ENCODE measurements at places on chromosomes 3 and 15.

DNA sequence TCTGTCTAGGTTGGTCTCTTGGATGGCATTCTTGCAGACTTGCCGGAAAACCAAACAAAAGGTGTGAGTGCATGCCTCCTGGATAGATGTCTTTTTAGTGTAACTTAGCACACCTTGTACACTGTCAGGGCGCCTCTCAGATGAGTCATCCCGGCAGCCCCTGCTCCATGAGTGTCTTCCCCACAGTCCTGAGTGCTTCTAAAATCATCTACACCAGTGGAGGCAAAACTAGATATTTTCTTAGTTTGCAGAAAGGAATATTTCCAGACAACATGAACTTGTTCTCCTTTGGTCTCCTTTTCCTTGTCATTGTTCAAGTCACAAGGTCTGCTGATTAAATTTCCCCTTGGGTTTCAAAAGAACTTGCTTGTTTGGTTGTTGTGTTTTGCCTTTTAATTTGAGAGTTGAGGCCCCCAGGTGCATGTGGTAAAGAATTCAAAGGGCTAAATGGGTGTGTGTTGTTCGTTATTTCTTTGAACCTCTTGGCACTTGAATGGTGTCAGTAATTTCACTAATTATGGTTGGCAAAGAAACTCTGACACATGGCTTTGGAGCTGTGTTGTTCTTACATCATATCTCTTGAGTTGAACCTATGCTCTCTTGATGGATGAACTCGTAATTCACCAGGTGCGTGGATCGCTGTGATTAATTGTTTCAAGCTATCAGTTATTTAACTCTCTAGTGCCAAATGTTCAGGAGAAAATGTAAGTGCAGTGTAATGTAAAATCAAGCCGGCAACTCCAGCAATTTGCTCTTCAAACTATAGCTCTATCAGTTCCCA lies 98.2 kb downstream of the IGF1R start:
- DNase-seq: no peak

- no peak for DNase-seq
These were observed 4.8 kb downstream of the MESD start for GRCh38 chr15:80984856-80985255.

- DNase-seq: no peak
These were observed 43.1 kb downstream of the PDE8A start for GRCh38 chr15:85024509-85025336.

GRCh38 chr3:9913601-9914000 lies 3.3 kb upstream of the IL17RC start:
- no peak for DNase-seq

GRCh38 chr3:7744850-7745249 lies 756.8 kb upstream of the LMCD1 start:
- no peak for DNase-seq

GRCh38 chr3:86988235-86988634 lies 2.7 kb downstream of the VGLL3 start:
- DNase-seq: no peak

- DNase-seq: no peak
These were observed 87.3 kb downstream of the PGPEP1L start for GRCh38 chr15:98920091-98920880.

- DNase-seq: peak; percentile 45
These were observed 13.4 kb downstream of the ANP32A start for GRCh38 chr15:68807249-68807648.

DNA sequence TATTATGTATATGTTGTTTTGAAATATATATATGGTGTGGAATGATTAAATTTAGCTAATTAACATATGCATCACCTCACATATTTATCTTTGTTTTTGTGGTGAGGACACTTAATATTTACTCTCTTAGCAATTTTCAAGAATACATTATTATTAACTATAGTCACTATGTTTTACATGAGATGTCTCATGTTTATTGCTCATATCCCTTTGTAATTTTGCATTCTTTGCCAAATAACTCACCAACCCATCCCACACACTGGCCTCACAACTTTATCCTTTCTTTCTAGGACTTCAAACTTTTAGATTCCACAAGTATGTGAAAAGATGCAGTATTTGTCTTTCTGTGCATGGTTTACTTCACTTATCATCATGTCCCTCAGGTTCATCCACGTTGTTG lies 950.2 kb upstream of the CADM2 start:
- no peak for DNase-seq

GRCh38 chr3:103085465-103085864 lies 650.6 kb downstream of the ZPLD1 start:
- no peak for DNase-seq

- no peak for DNase-seq
These were observed 1026.4 kb downstream of the ROBO2 start for GRCh38 chr3:78066287-78066686.

- no peak for DNase-seq
These were observed 53.3 kb upstream of the FOXB1 start for GRCh38 chr15:59950603-59951388.

DNA sequence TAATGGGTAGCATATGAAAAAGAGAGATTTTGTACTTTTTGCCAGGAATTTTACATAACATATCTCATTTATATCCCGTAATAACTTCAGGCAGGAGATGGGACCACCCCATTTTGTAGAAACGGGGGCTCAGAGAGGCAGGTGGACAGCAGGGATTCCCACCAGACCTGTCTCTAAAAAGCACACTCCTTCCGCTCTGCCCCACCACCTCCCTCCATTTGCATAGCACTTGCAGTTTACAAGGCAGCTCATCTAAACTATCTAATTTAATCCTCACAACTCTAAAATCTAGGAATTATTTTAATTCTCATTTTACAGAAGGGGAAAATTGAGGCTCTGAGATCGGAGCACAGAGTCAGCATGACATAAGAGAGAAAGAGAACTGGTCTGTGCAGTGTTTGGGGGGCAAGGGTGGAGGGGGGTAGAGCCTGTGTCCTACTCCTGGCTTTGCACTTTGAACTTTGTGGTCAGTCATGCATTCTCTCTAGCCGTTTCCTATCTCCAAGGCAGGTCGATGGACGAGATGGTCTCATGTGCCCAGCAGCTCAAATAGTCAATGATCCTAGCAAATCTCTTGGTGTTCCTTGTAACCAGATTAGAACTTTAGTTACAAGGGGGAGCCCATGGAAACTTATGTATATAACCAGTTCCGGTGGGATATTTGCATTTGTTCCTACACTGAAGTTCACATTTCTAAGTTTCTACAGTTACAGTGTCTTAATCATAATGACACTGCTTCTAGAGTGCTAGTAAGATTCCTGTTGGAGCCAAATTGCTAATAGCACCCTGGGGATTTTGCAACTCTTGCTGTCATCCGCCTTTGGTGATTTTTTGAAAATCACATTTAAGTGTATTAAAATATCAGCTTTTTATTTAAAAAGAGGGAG lies 18.6 kb downstream of the CRYGS start:
- no peak for DNase-seq

GRCh38 chr3:192636517-192637444 lies 90.6 kb downstream of the FGF12 start:
- no peak for DNase-seq

DNA sequence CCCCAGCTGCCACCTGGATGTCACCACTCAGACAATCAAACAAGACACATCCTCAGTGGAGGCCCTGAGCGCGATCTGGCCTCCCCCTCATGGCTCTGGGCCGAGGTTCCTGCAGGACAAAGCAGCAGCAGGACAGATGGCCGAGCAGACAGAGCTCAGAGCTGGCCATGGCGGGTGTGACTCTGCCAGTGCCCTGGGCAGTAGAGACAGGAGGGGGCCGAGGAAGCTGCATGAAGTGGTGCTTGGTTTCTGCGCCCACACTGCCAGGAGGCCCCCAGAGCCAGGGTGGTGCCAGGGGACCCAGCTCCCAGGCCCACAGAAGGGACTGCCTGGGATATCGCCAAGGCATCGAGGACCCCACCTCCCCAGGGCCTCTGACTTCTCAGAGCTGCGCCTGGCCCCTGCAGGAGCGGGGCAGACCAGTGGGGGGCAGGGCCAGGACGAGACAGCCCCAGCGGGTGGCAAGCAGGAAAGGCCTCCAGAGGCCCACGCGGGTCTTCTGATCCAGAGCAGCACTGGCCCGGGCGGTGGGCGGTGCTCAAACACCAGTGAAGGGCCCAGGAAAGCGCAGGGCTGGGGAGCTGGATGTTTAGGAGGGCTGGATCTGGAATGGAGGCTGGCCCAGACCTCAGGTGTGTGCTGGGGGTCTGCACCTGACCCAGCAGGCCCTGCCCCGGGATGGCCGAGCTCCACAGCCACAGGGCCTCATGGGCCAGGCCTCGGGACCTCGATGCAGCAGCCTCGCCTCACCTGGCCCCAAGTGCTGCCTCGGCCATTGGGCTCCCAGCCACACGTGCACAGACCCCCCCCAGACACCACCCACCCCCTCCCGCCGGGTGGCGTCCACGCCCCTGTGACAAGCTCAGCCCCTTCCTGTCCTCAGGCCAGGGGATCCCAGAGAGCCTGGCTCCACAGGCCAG lies 76.0 kb downstream of the GOLGA8G start:
- DNase-seq: no peak

DNA sequence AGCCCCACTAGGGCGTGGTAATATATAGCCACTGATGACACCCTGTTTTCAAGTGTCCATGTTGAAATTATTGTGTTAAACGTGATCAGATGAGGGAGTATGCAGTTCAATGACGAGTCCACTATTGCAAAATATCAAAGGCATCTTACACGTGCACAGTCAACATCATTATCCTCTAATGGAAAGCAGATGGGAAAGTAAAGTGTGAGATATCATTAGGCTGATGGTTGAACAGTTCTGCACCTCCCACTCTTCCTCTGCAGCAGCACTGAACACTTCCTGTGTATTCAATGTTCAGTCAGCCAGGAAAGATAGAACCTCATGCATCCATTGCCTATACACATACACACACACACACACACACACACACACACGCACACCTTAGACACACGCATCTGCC lies 431.8 kb upstream of the CCDC54 start:
- DNase-seq: no peak

- DNase-seq: no peak
These were observed 5.2 kb downstream of the GPX1 start for GRCh38 chr3:49352890-49353421.

GRCh38 chr3:25558121-25558520 lies 106.6 kb downstream of the TOP2B start:
- DNase-seq: no peak

DNA sequence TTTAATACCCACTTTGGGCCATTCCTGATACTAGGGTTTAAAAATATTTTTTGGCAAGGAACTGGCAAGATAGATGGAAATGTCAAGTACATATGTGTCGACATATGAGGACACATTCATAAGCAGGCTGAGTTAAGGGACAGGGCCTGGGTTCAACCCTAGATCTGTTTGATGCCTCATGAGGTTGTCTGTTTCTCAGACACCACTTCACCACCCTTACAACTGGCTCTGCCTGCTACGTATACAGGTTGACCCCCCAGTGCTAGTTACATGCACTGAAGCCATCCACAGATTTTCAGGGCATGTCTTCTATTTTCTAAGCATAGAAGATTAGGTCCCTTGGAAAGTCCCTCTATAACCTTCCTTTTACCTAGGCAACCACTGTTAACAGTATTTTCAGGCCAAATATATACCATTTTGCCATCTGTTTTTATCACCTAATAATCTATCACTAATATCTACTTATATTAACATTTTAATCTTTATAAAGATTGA lies 296.7 kb downstream of the PLCL2 start:
- DNase-seq: no peak

- DNase-seq: no peak
These were observed 81.9 kb upstream of the SLCO2A1 start for GRCh38 chr3:134111616-134112015.

DNA sequence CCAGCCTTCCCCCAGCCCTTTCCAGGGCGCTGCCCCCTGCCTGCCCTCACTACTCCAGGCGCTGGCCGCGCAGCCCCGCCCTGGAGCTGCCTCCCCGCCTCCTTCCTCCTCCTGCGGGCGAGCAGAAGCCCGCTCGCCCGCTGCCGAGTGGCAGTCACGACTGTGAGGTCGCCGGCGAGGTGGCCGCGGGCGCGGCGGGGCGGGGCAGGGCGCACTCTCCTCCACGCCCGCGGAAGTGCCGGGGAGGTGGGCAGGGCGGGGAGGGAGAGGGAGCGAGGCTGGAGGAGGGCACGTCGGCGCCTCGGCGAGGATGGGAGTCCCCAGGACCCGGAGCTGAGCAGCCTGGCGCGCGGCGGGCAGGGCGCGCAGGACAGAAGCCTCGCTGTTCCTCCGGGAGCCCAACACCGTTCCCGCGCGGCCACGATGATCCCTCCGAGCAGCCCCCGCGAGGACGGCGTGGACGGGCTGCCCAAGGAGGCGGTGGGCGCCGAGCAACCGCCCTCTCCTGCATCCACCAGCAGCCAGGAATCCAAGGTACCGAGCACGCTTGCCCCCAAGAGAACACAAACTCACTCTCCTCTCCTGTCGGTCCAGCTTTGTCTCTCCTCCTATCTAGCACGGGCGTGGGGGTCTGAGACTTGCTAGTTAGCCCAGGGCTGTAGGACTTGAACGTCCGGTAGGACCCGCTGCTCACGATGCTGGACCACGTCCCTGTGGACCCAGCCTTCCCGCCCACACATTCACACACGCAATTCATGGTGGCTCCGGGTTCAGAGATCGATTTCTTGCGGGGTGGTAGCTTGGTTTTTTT lies at the start of gene STAC:
TSS of gene STAC (plus strand) at position 284 of the 811 bp plus-strand sequence. CDS start at position 424, 140 bp downstream.
- DNase-seq: peak; percentile 53

GRCh38 chr3:8660175-8661118 lies 15.8 kb upstream of the SSUH2 start:
- no peak for DNase-seq

Measured in activated CD8-positive, alpha-beta memory T cell treated with anti-CD3 and anti-CD28 coated beads for 24 hours (primary cell).